ENCODE measurements at places on chromosomes 12 and 14.

DNA sequence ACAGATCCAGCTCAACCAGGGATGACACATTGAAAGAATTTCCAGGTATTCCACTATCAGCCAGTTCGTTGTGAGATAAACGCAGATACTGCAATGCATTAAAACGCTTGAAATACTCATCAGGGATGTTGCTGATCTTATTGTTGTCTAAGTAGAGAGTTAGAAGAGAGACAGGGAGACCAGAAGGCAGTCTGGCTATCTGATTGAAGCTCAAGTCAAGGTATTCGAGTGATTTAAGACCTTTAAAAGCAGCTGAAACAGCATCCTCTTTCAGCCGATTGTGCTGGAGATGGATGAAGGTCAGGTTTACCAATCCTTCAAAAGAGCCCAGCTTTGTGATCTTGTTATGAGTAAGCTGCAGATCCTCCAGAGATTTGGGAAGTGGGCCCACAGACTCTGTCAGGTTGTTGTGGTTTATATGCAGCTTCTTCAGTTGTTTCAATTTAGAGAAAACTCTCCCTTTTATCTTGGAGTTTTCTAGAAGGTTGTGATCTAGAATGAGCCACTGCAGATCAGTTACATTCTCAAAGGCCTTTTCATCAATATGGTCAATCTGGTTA, 3.0 kb downstream of the LUM start:
- no peak for DNase-seq

GRCh38 chr14:94081386-94081820, 293 bp downstream of the IFI27L1 start:
- DNase-seq = no peak

GRCh38 chr14:99412117-99413061, 68.3 kb downstream of the SETD3 start:
- DNase-seq = no peak

DNA sequence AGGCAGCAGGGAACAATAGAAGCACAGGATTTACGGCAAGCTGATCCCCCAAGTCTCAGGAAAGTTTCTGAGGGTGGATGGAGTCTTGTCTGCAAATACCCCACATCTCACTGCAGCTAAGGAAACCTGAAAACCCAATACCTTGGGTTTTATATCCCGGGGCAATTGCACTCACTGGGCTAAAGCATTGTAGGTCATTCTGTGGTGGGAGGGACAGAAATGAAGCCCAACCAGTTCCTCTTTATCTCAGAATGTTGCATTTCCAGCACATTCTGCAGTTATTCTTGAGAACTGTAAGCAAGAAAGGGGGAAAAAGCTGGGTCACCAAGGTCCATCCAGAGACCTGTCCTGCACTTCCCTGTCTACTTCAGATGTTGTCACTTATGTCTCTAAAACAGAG, 39.8 kb downstream of the C12orf42 start:
- no peak for DNase-seq

- DNase-seq = no peak
Observed at GRCh38 chr14:88234442-88234841, 88.6 kb downstream of the KCNK10 start.

- no peak for DNase-seq
Observed at GRCh38 chr14:21278632-21279031, 1.3 kb upstream of the RPGRIP1 start.

DNA sequence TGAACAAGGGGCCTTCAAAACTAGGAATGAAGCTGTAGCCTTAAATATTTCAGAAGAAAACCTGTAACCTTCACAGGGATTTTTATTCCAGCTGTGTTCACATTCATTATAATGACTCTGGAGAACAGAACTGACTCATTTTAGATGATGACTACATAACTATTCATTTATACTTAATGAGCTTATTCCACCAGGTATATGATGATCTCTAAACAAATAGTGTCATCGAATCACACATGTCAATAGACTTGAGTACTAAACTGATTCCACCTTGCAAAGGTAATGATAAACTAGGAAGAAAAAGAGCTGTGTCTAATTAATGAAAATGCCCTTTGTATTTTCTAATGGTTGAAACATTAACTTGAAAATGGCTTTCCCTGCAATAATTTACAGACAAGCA, 433.2 kb downstream of the PDZRN4 start:
- no peak for DNase-seq

All from brain pericyte (primary cell).